ENCODE measurements at places on chromosomes 12 and 14. TPM values are rescaled to one million over a fixed set of nuclear protein-coding genes. Genes with fewer than 3 reads are reported as not detected.

Gene TMEM233
- total RNA-seq: 0.89 TPM

Gene ZC2HC1C
- 0.51 TPM for total RNA-seq

Gene FGF23
- total RNA-seq: under 0.01 TPM

Gene DCN
- not detected for total RNA-seq

Data from dermis microvascular lymphatic vessel endothelial cell (primary cell).